ENCODE measurements at places on chromosomes 13 and 19. TPM values are rescaled to one million over a fixed set of nuclear protein-coding genes. Genes with fewer than 3 reads are reported as not detected.

SULT2A1 gene
- total RNA-seq: not detected

KL gene
- total RNA-seq: not detected

PRR20C gene
- not detected for total RNA-seq

ZNF723 gene
- total RNA-seq: 0.14 TPM

GRCh38 chr13:36428086-36428485 is 4.2 kb upstream of the CCNA1 start:
- DNase-seq: peak; percentile 10

- no peak for DNase-seq
Observed at GRCh38 chr13:103156346-103156998, 90.3 kb upstream of the SLC10A2 start.

DNA sequence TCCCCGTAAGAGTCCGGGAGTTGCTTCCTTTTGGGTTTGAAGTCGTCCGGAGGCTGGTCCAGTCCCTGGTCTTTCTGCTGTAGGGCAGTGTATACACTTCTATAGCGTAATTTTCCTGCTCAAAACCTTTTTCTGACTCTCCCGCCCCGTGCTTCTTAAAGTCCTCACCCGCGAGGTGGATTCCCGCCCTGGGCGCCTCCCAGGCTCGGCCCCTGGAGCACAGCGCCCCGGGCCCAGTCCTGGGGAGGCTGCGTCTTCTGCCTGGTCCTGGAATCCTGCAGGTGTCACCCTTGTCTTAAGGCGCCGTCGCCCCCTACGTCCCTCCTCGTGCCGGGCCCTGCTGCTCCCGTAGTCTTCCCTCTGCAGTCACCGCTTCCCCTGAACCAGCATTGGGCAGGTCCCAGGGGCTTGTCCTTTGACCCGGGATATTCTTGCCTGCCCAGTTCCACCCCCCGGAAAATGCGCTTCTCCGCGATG is 34.4 kb upstream of the ZNF808 start:
- no peak for DNase-seq

DNA sequence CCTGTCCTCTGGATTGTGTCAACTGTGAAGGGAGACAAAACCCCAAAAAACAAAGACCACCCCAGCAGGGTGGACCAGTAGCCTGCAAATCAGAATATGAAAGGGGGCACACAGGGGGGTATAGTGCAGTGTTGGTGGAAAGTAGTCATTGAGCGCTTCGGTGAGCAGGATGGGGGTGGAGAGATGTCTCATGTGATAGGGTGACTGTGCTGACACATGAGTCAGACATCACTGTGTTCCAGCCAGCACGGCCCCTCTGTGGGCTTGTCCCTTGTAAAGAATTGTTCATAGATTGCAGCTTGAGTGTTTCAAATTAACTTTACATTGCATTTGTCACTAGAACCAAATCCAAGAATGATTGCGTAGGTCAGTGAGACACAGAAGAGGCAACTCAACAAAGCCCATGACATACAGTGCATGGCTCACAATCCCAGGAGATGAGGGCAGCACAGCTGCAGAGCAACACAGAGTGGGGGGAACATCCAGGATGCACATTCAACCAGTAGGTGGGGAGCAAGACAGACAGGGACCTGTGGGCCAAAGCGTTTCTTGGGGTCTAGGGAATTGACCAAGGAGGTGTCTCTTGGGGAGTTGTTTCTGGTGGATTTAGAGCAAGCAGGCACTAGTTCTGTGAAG is 7.5 kb downstream of the ZNF440 start:
- no peak for DNase-seq

- no peak for DNase-seq
Observed at GRCh38 chr13:110517505-110518225, 43.9 kb downstream of the RAB20 start.

CGB5 gene
- total RNA-seq: 3.3 TPM

DNA sequence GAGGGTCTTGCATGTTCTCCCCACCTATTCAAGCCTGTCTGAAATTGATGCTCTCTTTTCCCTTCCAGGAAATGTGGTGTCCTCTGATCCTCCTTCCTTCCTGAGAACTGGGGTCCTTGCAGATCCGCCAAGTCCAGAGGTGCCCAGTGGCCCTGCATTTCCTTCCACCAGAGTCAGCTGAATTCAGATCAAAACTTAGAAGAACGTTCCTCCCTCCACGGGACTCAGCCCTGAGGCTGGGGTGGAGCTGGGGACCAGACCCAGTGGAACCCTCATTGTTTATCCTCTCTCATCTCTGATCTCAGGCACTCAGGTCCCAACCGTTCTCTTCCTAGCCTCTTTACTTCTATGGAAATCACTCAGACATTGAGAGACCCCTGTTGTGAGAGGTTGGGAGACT is 477.3 kb downstream of the TSHZ3 start:
- DNase-seq: no peak

- no peak for DNase-seq
Observed at GRCh38 chr13:59442944-59443486, 720.7 kb downstream of the DIAPH3 start.

JSRP1 gene
- total RNA-seq: 0.66 TPM

- DNase-seq: peak; percentile 63
Observed at GRCh38 chr19:30649934-30650614, 277.9 kb downstream of the ZNF536 start.

INAFM1 gene
- total RNA-seq: 5.7 TPM

- DNase-seq: no peak
Observed at GRCh38 chr13:49620170-49620621, 8.1 kb upstream of the ARL11 start.

- DNase-seq: no peak
Observed at GRCh38 chr19:52532480-52532879, 5.0 kb downstream of the ZNF808 start.

NLRP7 gene
- total RNA-seq: not detected

- DNase-seq: no peak
Observed at GRCh38 chr13:36612230-36612629, 61.6 kb upstream of the SERTM1 start.

- DNase-seq: no peak
Observed at GRCh38 chr19:44024900-44025216, 321 bp upstream of the ZNF222 start.

GRCh38 chr13:99288089-99288488 is 19.1 kb downstream of the GPR183 start:
- no peak for DNase-seq

DNA sequence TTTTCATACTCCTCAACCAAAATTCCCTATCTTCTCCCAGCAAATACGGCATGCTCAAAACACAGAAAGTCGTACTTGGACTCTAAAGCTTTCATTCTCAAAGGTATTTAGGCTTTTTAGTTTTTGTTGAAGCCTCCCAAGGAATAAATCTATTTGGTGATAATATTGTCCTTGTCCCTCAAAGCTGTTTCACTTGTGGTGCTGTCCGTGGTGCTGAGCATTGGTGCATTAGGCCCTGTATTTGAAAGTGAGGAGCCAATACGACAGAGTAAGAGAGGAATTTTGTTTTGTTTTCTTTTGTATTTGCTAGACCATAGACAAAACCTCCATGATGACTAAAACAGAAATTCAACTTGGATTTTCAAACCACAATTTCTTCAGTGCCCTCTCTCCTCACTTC is 3.2 kb upstream of the LGALS13 start:
- no peak for DNase-seq

C2CD4C gene
- 0.78 TPM for total RNA-seq

COLGALT1 gene
- 89.9 TPM for total RNA-seq

CEACAM19 gene
- total RNA-seq: 0.23 TPM

RYR1 gene
- total RNA-seq: not detected

GRCh38 chr19:36059180-36059910 is 4.6 kb downstream of the WDR62 start:
- no peak for DNase-seq

DNA sequence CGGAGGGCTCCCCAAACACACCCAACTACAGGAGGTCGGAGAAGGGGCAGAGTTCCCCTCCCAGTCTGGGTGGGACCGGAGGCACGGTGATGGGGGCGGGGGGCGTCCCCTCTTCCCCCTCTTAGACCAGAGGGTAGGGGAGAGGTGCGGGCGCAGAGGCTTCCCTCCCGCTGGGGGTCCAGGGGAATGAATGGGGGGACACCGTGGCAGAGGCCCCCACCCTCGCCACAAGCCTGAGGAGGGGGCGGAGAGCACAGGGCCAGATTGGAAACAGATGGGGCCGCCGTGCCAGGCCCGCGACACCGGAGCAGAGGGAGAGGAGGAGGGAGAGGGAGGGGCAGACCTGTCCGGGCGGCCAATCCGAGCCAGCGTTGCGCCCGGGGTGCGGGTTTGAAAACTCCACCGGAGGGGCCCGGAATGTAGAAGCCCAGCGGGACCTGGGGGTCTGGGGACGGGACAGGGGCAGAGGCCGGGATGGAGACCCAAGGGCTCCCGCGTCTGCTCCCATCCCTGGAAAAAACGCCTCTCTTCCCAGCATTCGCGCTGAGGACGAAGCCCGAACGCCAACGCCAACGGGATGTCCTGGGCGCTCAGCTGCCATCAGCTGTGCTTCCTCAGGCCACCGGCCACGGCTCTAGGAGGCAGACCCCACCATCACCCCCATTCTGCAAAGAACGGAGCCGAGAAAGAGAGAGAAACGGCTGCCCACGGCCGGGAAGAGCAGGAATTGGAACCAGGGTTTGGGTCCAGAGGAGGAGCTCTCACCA is 46.8 kb downstream of the PTPRS start:
- DNase-seq: no peak

- no peak for DNase-seq
Observed at GRCh38 chr19:46528601-46529590, 33.2 kb upstream of the PNMA8B start.

MTUS2 gene
- total RNA-seq: 0.25 TPM

GRCh38 chr13:18996221-18996620 is 185.4 kb downstream of the TUBA3C start:
- no peak for DNase-seq

- no peak for DNase-seq
Observed at GRCh38 chr19:2555422-2556220, 79.7 kb downstream of the GADD45B start.

GNG8 gene
- not detected for total RNA-seq

- no peak for DNase-seq
Observed at GRCh38 chr19:18160971-18161635, 8.1 kb downstream of the PIK3R2 start.

DNA sequence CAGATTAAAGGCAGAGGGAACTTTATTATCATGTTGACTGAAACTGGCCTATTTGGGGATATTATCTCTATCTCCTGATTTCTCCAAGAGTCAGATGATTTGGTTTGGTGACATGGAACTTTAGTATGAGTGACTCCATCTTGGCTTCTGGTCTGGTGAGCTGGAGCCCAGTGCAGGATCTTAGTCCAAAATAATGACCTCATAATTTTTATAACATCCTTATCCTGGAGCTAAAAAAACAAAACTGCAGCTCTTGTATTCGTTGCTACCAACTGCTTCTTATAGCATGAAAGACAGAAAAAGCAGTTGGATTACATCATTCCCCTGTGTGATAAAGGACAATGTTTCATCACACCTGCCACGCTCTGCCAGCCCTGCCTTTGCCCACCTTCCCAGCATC is 39.3 kb upstream of the RNF17 start:
- no peak for DNase-seq

IRGC gene
- total RNA-seq: not detected

DNA sequence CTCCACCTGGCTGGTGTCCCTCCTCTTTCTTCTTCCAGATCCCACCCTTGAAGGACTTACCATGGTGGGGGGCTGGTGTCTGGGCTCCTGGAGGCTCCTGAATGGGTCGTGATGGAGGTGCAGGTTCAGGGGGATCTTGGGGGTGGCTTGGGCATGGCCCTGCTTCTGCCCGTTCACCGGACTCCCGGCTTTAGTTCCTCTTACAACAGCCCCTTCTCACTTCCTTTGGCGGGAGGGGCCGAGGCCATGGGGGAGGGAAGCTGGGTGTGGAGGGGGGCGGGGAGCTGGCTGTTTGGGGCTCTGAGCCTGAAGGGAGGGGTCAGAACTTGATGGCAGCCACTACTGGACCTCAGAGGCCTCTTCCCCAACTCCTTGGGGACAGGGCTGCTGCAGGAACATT is at the start of gene MYO1F:
MYO1F (minus strand) TSS at position 196 of the 400 bp plus-strand sequence; CDS start at position 63, 133 bp downstream.
- no peak for DNase-seq

DNA sequence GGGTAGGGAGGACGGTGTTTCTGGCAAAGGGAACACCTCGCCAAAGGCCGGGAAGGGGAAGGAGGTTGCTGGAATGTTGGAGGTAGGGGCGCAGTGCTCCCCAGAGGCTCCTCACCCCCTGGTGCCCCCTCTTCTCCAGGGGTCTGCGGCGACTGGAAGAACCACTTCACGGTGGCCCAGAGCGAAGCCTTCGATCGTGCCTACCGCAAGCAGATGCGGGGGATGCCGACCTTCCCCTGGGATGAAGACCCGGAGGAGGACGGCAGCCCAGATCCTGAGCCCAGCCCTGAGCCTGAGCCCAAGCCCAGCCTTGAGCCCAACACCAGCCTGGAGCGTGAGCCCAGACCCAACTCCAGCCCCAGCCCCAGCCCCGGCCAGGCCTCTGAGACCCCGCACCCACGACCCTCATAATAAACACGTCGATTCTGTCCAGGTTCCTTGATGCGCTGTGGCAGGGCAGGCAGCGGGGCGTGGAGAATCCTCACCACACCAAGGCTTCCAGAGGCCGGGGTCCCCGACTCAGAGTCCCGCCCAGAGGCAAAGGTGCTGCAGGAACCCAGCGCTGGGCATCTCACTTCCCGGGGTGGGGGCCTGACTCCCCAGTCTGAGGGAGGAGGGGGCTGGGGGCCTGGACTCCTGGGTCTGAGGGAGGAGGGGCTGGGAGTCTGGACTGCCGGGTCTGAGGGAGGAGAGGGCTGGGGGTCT is 7.4 kb upstream of the SPACA4 start:
- no peak for DNase-seq

DNA sequence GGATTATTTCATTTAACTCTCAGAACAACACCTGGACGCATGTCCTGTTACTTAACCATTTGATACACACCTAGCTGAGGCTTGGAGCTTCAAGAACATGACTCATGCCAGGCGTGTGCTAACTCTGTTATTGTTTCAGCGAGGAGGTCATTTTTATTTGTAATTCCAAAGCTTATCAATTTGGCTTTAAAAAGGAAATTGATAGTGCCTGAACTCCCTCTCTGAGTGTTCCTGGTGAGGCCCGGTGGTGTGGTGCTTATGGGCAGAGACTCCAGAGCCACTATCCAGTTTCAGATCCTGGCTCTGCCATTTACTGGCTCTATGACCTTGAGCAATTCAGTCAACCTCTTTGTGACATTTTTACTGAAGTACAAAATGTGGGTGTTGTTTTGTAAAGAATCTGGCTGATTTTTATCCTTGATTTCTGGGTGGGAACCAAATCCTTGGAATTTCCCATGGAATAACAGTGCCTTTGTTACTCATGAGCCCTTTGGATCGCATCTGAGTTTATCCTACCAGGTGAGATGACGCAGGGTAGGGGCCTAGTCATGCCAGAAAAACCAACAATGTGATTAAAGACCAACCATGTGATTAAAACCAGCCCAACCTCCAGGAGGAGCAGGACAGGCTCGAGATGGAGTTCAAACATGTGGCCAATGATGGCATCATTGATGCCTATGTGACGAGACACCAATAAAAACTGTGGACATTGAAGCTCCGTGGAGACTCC is 198.8 kb downstream of the MYO16 start:
- DNase-seq: no peak

LRRC8E gene
- 2.6 TPM for total RNA-seq

WDFY2 gene
- total RNA-seq: 0.68 TPM
